Renal cortex interstitium (tissue), 15 donors: ENCODE measurements at places on chromosomes 11 and 22. TPM values are rescaled to one million over a fixed set of nuclear protein-coding genes. Genes with fewer than 3 reads are reported as not detected.
A peak's percentile ranks its signal among the peaks of the same experiment; 100 is the strongest.

GRCh38 chr11:12390687-12391110, 13.3 kb downstream of the PARVA start:
- DNase-seq, result no peak

GRCh38 chr11:95371153-95371552, 140.2 kb upstream of the SESN3 start:
- no peak for DNase-seq

Gene IL10RA
- 4.5 TPM for polyA plus RNA-seq

- DNase-seq, result no peak
Observed at GRCh38 chr11:72088076-72088808, 7.6 kb downstream of the LRRC51 start.

DNA sequence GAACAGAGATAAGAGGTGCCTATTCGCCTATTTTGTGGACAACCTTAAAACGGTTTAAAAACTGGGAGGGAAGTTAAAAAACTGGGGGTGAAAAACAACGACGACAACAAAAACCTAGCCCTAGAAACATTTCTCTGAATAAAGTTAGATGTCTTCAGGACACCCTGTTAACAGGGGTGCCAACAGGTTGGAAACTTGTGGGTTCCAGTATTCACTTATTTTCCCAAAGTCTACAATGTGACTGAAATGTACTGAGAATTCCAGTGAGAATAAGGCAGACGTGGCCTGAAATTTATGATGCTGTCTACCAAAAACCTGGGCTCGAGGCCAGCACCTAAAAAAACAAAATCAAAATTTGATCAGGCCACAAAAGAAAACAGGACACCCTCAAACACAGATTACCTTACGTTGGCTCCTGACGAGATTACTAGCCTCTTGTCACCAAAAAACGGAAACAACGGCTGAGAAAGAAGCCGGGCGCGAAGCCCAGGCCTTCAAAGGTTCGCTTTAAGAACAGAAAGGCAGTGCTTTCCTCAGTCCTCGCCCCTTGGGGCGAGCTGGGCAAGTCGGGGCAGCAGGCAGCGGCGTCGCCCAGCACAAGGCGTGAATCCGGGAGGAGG, 906 bp downstream of the CCDC90B start:
- peak; percentile 63 for DNase-seq

DNA sequence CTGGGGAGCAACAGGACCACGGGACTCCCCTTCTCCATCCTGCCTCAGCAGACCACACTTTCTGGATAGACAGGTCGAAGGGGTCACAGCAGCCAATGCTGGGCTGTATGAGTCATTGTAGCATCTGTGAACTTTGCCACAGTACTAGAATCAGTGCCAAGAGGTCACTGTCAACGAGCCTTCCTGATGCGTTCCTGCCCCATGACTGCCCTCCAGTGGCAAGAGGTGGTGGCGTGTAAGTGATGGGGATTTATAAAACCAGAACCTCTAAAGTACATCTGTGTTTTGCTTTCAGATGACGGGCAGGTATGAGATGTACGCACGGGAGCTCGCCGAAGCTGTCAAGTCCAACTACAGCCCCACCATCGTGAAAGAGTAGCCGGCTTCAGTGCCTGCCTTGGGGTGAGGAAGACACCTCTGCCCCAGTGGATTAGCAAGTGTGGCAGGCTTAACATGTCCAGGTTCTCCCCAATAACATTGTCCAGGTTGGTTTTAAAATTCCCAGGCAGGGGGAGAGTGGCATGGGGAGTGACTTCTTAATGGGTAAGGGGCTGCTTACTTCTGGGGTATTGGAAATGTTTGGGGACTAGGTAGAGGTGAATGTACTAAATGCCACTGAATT, 29.4 kb downstream of the GUCD1 start:
- DNase-seq, result peak; percentile 31

DNA sequence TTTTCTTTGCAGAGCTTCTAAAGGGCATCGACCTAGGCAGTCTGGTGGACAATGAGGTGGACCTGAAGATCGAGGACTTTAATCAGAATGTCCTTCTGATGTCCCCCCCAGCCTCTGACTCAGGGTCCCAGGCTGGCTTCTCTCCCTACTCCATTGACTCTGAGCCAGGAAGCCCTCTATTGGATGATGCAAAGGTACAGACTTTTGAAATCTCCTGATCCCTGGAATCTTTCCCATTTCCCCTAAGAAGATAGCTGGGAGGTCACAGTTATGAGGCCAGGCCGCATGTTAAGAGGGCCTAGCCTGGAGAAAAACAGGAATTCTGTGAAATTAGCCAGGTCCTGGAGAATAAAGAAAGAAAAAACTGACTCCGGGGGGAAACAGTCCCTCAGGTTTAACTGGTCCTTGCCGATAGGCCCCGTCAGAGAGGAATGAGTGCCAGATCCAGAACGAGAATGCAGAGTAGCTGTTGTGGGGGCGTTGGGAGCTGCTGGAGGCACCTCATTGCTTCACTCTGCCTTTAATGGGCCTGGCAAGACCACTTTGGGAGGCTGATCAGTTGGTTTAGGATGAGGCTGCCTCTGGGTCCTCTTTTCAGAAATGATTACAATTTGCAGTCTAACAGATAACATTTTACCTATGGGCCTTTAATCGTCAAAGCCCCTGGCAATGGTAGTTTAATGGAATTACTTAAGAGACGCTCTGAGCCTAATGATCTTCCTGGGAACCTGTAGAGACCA, 39.2 kb downstream of the SHISA8 start:
- no peak for DNase-seq

DNA sequence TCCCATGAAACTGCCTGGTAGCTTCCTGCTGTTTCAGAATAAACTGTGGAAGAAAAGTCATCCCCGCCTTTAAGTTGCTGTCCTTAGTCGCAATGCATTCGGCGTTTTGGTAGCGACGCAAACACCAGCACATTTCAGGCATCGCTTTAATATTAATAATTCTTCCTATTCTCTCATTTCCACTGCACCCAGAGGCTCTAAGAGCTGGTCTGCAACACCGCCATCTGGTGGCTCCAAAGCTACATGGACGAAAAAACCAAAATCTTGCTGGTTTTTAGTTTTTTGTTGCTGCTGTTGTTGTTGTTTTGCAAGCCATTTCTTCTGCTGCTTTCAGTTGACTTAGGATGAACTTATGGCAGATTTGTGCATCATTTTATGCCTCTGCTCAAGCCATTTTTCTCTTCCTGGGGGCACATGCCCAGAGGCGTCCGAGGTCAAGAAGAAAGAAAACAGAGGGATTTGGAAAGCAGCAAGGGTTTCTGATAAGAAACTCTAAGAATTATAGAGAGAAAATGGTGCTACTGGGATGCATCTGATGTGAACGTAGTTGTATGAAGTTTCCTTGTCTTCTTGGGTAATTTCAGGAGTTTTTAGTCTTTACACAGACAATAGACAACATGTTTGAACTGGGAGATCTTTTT, 345.4 kb upstream of the KIRREL3 start:
- peak; percentile 16 for DNase-seq

Gene ZNF70
- 5.9 TPM for polyA plus RNA-seq

GRCh38 chr11:17604915-17605233, 57.8 kb downstream of the OTOG start:
- DNase-seq, result no peak

GRCh38 chr11:128471138-128471661, 116.2 kb downstream of the ETS1 start:
- no peak for DNase-seq

Gene MS4A2
- polyA plus RNA-seq, result not detected

DNA sequence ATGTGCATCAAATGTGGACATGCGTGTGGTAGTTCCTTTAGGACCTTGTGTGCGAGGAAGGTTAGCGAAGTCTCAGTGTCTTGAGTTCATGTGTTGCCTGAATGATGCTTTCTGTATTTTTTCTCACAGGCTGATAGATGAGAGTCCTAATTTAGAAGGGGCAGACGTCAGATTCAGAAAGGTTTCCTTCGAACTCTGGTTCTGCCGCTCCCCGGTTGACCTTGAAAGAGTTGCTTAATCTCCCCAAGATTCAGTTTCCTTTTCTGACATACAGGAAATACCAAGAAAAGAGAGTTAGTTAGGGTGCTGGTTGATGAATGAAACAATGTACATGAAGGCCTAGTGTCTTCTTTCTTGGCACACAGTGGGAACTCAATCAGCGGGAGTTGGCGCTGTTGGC, 35.9 kb upstream of the TTC12 start:
- no peak for DNase-seq

Gene CBLIF
- polyA plus RNA-seq, result not detected

GRCh38 chr11:106415510-106415909, 338.0 kb downstream of the AASDHPPT start:
- no peak for DNase-seq

Gene CD44
- polyA plus RNA-seq, result 9.6 TPM

Gene SULT4A1
- polyA plus RNA-seq, result 3.2 TPM

Gene KLHDC7B
- polyA plus RNA-seq, result 0.50 TPM

DNA sequence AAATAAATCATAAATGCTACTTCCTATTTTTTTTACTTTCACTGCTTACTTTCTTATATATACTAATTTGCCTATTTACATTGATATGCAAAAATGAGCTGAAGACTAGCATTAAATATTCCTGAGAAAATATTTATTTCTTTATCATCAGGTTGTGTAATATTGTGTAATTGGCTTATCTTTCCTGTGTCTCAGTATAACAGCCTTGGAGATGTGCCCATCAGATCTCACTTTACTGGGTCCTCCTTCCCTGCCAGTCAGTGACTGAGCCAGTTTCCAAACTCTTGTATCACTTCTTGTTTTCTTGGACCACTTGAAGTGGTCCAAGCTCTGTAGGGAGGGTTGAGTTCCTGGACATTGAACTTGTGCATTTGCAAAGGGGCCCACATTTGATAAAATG, 900.0 kb downstream of the LUZP2 start:
- DNase-seq, result no peak

GRCh38 chr11:101436511-101437142, 147.2 kb downstream of the TRPC6 start:
- DNase-seq, result peak; percentile 20

Gene DDI1
- polyA plus RNA-seq, result not detected

Gene NCAM1
- 72.5 TPM for polyA plus RNA-seq

Gene MISFA
- 7.5 TPM for polyA plus RNA-seq

GRCh38 chr11:24155792-24156191, 341.1 kb upstream of the LUZP2 start:
- DNase-seq, result no peak

DNA sequence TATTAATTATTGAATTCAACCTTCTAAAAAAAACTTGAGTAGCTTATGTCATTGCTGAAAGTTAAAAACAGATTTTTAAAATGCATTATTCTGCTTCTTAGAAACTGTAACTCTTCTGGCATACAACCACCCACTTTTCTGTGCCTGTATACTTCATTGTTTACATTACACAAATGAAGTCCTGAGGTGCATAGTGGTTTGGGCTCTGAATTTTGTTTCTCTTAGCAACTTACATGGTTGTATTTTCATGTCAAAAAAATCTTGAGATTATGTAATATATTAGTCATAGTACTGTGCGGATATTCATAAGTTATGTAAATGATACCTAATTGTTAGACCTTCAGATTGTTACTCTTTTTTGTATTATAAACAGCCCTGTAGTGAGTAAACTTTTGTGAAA, 12.2 kb downstream of the SC5D start:
- DNase-seq, result no peak

GRCh38 chr11:47398551-47398950, 9.8 kb upstream of the SLC39A13 start:
- DNase-seq, result no peak

Gene CYTH4
- polyA plus RNA-seq, result 3.6 TPM

Gene OR5A1
- 0.03 TPM for polyA plus RNA-seq

DNA sequence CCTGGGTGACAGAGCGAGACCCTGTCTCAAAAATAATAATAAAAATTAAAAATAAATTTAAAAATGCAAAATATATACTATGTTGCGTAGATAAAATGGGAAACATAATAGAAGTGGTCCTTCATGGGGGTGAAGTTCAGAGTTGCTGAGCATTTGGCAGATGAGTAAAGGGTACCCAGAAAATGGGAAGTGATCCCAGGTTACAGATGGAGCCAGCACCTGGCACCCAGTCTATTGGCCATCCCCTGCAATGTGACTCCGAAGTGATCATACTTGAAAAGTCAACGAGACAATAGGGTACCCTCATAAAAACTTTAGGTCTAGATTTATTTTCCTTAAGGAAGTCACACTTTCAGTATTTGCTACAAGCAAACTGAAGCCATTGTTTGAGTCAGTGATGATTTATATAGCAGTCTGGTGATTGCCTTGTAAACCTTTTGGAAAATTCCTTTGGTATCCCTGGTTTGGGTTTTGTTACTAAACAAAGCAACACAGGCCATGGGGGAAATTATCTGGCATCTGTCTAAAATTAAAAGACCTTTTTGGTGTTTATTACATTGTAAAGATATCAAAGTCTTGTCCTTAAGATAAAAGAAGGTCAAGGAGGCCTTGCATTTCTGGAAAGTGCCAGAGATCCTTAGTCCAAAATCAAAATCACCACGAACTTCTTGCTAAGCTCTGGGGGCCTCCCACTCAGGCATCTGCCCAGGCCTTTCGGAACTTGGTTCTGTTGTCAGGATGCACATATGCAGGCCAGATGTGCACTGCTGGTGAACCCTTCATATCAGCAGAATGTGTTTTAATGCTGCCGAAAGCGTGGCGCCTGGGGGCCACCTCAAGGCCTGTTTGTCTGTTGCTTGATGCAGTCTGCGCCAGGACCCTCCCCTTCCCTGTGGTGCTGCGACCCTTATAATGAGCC, 4.3 kb downstream of the SMARCB1 start:
- no peak for DNase-seq

Gene CCDC87
- polyA plus RNA-seq, result 0.26 TPM

Gene CASP4
- polyA plus RNA-seq, result 20.0 TPM

Gene NRIP3
- polyA plus RNA-seq, result 2.4 TPM

DNA sequence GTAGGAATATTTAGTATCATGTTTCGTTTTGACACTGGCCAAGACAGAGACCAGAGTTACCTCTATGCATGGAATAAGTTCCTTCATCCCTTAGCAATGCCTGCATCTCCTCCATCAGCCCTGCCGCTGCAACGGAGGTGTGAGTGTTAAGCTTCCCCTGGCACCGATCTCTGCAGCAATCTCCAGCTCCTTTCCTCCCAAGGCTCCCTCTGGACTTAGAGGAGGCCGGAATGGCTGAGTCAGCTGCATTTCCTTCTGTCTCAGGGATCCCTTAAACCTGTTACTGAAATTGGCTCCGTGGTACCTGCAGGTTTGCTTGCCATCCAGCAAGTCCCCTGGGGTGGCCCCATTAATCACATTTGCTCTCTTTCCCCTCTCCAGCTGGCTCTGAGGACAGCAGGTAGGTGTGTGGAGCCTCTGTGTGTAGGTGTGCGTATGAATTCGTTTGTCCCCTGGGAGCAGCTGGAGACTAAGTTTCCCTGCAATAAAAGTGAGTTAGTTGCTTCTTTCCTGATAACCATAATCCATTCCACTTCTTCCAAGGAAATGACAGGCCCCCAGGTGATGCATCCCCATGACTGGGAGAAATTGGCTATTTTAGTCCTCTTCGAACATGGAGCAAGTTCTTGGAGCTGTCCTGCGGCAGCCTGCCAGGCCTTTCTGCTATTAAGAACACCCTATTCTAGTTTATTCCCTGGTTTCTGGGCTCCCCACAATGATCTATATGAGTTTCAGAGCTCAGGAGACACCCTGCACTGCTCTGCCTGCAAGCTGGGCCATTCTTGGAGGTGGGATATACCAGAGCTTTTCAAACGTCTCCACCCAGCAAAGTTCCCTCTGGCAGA, 457.2 kb upstream of the CADM1 start:
- no peak for DNase-seq

Gene GAL3ST1
- 33.0 TPM for polyA plus RNA-seq
